ENCODE measurements at places on chromosomes 7 and 10.

DNA sequence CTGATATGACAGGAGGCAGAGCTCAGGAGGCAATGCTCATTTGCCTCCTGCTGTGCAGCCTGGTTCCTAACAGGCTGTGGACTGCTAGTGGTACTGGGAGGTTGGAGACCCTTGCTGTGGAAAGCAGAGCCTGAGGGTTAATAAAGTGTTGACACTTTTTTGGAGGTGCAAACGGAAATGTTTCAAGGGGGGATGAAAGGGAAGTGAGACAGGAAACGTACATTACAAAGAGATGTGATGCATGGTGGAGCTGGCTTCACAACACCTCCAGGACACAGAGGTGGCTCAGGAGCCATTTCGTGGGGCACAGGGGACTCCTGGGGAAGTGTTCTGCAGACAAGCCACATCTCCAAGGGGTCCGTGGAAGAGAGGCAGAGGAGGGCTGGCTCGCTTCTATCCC lies 137.6 kb upstream of the SVIL start:
- DNase-seq = no peak

DNA sequence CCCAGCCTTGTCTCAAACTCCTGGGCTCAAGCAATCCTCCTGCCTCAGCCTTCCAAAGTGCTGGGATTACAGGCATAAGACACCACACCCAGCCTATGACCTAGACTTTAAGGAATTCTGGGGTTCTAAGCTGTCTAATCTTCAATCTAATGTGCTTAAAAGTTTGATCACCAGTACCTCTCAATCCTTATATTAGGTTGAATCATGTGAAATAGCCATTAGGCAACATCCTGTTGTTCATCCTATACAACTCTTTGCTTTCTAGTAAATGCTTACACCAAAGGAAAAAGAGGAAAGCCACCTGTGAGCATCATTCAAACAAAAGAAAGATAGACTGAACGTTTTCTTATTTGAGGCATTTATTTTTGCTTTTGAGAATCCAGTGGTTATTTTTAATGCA lies 56.0 kb downstream of the ATOH7 start:
- DNase-seq = no peak

- DNase-seq = no peak
Observed at GRCh38 chr7:94183891-94184290, 179.7 kb upstream of the BET1 start.

- no peak for DNase-seq
Observed at GRCh38 chr7:120185940-120186682, 86.9 kb upstream of the KCND2 start.

DNA sequence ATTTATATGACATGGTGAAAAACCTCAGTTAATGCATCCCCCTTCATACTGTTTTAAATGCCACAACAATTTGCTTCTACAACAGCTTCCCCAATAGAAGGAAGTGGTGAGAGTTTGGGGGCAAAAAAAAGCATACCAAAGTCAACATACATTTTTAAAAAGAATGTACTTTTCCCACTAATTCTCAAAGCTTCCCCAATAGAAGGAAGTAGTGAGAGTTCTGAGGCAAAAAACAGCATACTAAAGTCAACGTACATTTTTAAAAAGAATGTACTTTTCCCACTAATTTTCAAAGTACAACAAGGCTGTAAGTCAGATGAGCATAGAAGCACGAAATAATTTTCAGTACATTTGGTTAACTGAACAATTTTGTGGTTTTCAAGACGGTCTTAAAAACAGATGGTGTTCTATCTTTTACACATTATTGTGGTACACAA lies 24.0 kb downstream of the WASL start:
- no peak for DNase-seq
